AG04449 (cell line): ENCODE measurements at places on chromosomes 5 and 9.

DNA sequence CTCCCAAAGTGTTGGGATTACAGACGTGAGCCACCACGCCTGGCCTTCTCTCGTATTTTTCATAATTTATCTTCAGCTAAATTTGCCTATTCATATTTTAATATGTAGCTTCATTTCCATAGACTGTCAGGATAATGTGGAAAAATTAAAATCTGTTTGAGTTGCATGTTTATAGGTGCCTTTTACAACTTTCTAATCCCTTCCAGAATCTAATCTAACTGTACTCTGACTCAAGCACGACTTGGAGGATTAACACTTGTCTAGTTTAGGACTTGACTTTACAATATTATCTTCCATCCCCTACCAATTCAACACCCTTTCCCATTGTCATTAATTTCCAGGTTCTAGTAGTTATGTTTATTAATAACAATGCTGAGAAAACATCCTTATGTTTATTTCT, 1761.5 kb downstream of the MAT2B start:
- DNase-seq, result no peak

DNA sequence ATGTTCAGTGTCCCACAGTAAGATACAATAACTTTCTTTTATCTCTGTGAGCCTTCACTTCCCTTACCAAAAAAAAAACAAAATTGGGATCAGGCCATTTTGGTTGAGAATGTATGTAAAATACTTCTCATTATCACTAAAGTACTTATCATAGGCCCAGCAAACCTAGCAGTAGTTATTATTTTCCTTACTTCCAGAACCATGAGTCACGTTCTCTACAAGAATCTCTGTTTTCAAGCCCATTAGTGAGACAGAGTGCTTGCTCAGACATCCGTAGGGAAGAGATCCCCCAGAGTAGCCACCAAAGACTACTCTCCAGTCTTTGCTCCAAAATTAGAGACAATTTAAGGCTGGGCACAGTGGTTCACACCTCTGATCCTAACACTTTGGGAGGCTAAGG, 103.9 kb upstream of the NR5A1 start:
- no peak for DNase-seq

GRCh38 chr9:77872177-77872576, 159.4 kb downstream of the GNAQ start:
- no peak for DNase-seq

DNA sequence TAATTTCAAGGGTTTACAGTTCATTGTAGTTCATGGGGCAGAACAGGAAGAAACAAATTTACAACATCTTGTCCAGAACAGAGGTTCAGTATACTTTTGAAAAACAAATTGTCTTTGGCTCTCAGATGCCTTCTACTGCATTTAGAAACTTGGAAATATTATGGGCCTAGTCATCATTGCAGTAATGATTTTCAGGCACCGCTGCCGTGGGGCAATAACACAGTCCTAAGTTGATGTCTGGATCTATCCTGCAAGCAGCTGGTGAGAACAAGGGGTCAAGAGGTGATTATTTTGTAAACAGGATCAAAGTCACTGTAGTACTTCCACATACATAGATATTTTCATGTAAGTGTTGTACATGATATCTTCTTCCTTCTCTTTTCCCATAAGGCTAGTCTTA, 82.5 kb upstream of the CAST start:
- DNase-seq, result no peak

GRCh38 chr5:160899735-160900134, 47.7 kb upstream of the ATP10B start:
- no peak for DNase-seq

DNA sequence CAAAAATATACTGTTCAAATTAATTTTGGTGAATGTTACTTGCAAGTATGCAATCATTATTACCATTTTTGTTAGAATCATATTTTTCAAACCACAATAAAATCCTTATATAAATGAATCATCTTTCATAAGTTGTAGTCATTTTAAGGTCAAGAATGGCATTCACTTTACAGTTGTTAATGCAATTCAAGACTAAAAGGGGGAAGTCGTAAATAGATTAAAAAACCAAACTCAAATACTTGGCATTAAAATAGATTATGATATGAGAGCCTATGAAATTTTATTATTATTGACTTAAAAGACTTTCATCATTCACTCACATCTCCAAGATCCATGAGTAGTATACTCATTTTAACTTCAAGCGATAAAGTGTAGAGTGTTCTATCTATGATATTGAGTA, 11.6 kb downstream of the CDH9 start:
- no peak for DNase-seq

DNA sequence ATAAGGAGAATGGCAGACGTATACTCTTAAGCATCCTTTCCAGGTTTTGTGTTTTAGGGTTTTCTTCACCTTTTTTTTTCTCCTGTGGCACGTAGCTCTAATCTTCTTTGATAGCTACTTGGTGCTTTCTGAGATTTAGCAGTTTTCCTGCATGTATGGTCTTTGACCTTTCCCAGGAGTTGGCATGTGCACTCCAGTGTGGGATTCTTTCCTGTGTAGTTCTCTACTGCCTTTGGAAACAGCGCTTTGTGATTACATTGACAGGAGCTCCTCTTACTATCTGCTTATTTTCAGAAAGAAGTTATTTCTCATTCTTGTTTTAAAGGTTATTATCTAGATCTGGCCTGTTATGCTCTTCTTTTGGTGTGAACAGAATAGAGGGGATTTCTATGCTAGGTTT, 65.5 kb downstream of the UNC13B start:
- no peak for DNase-seq

GRCh38 chr5:83900306-83900705, 179.7 kb upstream of the HAPLN1 start:
- DNase-seq, result no peak

DNA sequence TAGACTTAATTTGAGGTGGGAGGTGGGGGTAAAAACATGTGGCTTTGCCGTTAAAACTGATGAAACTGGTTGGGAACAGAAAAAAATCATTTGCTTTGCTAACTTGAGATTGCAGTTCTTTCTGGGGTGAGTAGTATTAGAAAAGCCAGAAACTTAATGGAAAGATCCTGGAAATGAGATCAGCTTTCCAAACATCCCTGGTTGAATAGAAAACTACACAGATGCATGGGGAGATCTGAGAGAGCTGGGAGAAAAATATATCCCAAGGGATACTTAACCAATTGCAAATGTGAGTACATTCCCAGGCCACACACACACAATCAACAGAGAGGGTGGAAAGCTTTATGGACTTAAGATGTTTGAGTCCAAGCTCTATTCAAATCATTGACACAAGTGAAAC, 222.3 kb downstream of the YTHDC2 start:
- no peak for DNase-seq

- no peak for DNase-seq
Observed at GRCh38 chr5:103942587-103943186, 380.1 kb upstream of the NUDT12 start.

GRCh38 chr9:87959916-87960581, 14.3 kb downstream of the CDK20 start:
- no peak for DNase-seq

- no peak for DNase-seq
Observed at GRCh38 chr9:27337236-27337635, 40.3 kb upstream of the EQTN start.

DNA sequence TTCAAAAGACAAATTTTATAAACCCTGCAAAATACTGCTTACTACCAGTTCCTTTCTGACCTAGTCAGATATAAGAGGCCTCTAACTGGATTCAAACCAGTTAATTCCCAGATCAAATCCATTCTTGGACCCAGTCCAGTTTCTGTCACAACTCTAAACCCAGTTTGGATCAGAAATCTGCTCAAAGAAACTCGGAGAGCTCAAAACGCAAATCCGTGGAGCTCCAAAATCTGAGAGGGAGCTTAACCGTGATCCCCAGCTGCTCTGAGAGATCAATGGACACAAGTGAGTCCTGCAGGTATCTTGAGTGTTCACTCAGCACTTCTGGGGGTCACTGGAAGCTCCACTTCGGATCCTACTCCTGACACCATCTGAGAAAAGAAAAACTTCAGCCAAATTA, 348.1 kb upstream of the PTGER4 start:
- DNase-seq, result no peak

GRCh38 chr9:135880438-135880837, 26.9 kb downstream of the CAMSAP1 start:
- no peak for DNase-seq

- no peak for DNase-seq
Observed at GRCh38 chr5:171680485-171680884, 105.1 kb upstream of the SMIM23 start.

DNA sequence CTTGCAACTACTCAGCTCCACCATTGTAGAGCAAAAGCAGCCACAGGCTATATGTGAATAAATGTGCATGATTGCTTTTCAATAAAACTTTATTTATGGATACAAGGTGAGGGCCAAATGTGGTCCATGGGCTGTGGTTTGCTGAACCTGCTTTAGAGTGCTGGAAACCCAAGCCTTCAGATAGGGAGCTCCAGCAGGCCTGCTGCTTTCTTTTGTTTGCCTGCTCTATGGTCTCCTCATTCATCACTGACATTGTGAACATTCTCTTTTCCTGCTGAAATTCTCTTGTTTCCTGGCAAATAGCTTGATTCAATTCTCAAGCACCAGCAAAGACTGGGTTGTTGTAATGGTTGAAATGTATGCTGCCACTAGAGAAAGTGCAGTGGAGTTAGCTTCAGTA, 26.0 kb downstream of the EGFLAM start:
- DNase-seq, result no peak

DNA sequence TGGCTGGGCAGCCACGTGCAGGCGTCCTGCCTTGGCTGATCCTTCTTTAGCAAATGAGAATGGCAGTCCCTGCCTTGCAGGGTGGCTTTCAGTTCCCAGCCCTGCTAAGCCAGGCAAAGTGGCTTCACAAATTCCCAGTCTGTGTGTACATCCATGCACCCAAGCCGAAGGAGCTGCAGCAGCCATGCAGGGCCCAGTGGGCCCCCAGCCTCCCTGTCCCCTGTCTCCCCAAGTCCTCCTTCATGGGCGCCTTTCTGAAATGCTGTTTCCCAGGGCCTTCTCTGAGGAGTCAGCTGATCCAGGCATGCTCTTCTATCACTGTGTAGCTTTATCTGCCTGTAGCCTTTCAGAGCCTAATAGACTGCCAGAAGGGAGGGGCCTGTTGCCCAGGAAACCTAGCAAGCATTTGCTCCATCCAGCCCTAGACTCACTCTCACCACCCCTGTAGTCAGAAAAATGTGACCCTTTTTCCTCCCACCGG, 47.4 kb upstream of the SHC3 start:
- no peak for DNase-seq

- DNase-seq, result no peak
Observed at GRCh38 chr5:128662997-128663396, 125.0 kb upstream of the FBN2 start.

- no peak for DNase-seq
Observed at GRCh38 chr9:84597131-84597530, 72.4 kb upstream of the NTRK2 start.

GRCh38 chr9:126144196-126144595, 182.4 kb upstream of the MVB12B start:
- no peak for DNase-seq

DNA sequence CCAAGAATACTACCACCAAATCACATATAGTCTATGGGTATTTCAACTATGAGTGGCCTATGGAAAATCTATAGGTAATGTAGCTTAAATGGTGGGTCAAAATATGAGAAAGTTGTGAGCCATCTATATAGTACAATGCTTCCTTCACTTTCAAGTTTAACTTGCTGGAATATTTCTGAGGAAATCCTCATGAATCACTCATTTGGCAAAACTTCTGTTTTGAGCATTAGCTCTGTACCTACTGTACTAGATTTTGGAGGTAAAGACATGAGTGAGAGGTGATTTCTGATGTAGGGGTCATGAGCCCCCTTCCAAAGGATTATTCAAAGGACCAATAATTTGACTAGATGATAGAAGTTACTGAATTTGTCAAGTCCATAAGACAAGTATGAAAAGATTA, 80.6 kb upstream of the DAB2 start:
- DNase-seq, result no peak

GRCh38 chr5:78287833-78288232, 6.7 kb downstream of the AP3B1 start:
- peak; percentile 52 for DNase-seq

DNA sequence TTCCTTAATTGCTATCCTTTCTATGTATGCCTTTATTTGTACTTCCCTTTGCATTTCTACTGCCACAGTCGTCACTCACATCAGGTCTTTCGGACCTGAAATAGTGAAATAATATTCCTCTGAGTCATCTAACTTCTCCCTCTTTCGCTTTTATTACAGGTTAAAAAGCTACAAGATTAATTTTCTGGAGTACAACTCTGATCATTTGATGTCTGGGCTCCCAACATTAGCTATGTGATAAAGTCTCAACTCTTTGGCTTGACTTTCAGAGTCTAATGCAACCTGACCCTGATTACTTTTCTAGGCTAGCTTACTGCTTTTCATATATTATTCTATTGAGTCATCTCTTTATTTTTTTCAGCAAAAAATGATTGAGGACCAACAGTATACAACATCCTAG, 638.8 kb upstream of the WWC1 start:
- DNase-seq, result no peak

DNA sequence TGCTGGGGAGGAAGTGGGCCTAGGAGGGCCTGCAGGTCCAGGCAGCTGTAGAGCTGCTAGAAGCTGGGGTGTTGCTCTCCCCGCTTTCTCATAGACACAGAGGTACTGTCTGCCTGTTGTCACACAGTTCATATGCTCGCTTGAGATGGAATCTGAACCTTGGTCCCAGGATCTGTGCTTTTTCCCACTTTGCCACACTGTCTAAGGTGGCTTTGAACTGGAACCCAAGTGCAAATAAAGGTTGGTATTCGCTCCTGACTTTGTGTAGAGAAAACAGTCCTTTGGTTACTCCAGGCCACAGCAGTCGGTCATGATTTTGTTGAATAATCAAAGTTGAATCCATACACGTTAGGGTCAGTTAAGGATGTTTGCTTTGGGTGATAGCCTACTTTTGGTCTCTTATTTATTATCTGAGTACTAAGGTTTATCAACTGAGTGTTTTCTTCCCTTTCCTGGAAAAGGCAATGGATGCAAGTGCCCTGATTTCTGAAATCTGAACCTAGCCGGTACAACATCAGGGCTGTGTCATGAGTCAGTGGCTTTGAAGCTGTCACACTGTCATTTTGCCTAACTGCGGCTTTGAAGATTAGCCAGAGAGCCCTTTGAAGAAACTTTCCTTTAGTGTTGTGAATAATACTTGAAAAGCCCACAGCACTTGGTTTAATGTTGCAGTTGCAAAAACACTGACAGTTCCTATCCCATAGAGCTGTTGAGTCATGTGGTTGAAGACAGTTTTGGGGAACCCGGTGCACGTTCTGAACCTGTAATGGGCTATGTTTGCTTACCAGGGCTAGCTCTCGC, 41.3 kb downstream of the HABP4 start:
- DNase-seq, result no peak

- DNase-seq, result no peak
Observed at GRCh38 chr9:130266236-130267098, 907 bp downstream of the HMCN2 start.

GRCh38 chr5:89120719-89121118, 237.7 kb upstream of the MEF2C start:
- DNase-seq, result no peak

GRCh38 chr5:86332851-86333250, 284.9 kb upstream of the COX7C start:
- DNase-seq, result no peak

- DNase-seq, result no peak
Observed at GRCh38 chr5:117888688-117889087, 1099.7 kb downstream of the DTWD2 start.
